T-helper 2 cell (primary cell): ENCODE measurements at places on chromosomes 12 and 14.

- no peak for DNase-seq
Measured at GRCh38 chr12:118980407-118981014, 830 bp upstream of the SRRM4 start.

- no peak for DNase-seq
Measured at GRCh38 chr14:76941946-76942805, 86.3 kb downstream of the IRF2BPL start.

GRCh38 chr14:99133636-99134515 lies 138.1 kb downstream of the BCL11B start:
- no peak for DNase-seq

DNA sequence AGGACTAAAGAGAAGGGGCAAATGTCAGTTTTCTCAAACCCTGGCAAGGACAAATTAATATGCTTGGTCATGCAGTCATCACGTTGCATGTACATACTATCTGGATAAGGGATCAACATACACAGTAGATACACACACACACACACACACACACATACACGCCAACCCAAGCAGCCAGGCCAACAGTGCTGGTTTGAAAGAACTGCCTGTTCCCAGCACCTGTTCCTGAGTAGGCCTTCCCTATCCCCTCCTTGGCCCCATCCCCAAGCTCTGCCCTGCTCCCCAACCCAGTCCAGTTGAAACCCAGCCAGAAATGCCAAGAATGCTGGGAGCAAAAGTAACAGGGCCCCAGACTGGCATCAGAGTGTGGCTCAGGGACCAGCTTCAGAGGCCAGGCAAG lies 4.4 kb downstream of the ITGA7 start:
- no peak for DNase-seq

- DNase-seq, result no peak
Measured at GRCh38 chr12:16949871-16950667, 344.1 kb upstream of the LMO3 start.

- no peak for DNase-seq
Measured at GRCh38 chr12:4584896-4585295, 22.9 kb downstream of the DYRK4 start.

GRCh38 chr12:124613151-124613585 lies 45.8 kb upstream of the NCOR2 start:
- DNase-seq, result no peak

DNA sequence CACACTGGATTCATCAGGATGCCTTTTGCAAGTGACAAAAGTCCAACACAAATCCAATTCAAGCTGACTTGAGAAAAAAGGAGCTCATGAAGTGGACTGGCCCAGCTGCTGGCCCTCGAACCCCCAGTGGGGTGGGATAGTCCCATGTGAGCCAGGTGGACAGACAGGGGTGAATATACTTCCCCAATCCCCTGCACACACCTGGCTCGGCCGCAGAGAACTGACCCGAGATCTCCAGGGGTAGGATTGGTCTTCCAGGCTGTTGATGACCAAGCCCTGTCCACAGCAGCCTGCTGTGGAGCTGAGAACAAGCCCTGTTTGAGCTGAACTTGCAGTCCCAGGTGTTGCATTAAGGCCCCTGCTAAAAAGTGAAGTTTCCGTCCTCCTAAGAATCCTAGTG lies 56.2 kb downstream of the TPCN1 start:
- no peak for DNase-seq

DNA sequence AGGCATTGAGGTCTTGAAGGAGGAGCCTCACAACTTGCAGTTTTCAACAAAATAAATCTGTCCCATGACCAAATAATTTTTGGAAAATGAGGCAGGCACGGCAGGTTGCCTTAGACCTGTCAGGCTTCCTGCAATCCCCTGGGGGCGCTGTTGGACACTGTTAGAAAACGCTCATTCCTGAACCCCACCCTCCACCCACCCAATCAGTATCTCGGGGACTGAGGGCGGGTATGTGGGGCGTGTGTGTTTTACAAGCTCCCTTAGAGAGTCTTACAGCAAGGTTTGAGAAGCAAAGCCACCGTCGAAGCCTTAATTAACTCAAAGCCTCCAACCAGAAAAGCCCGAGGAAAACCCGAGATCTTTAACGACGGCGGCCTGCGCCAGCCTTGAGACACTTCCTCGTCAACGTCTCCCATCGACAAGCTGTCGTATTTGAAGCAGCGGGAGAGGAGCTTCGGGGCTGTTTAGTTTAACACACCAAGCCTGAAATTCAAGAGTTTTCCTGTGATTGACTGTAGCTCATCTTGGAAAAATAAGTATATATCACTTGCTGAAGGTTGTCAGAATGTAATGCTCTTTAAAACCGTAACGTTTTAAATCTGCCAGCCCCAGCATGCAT lies 123.0 kb downstream of the GLT1D1 start:
- no peak for DNase-seq

GRCh38 chr14:26597071-26597588 lies 703 bp downstream of the NOVA1 start:
- no peak for DNase-seq

- DNase-seq, result peak; percentile 74
Measured at GRCh38 chr14:106790189-106791036, 1264.0 kb downstream of the TMEM121 start.

- DNase-seq, result no peak
Measured at GRCh38 chr12:78928200-78929074, 63.9 kb downstream of the SYT1 start.

DNA sequence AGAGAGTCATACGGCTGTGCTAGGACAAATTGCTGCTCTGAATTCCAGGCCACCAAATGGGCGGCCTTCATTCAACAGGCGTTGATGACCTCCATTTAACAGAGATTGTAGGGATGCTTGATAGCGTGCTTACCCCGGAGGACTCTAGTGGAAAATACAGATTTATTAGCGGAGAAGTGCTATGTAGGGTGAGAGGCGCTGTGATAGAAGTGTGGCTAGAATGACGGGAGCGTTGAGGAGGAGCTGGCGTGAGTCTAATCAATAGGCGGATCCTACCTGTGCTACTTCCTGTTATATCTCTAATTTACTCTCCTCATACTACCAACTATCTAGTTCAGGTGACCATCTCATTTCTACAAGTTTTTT lies 668 bp downstream of the MRPS35 start:
- DNase-seq, result no peak

GRCh38 chr14:99925471-99925870 lies 132.3 kb downstream of the EML1 start:
- no peak for DNase-seq

- no peak for DNase-seq
Measured at GRCh38 chr14:67436006-67436866, 24.3 kb upstream of the PLEK2 start.

GRCh38 chr12:75938189-75938588 lies 93.4 kb downstream of the PHLDA1 start:
- DNase-seq, result no peak

DNA sequence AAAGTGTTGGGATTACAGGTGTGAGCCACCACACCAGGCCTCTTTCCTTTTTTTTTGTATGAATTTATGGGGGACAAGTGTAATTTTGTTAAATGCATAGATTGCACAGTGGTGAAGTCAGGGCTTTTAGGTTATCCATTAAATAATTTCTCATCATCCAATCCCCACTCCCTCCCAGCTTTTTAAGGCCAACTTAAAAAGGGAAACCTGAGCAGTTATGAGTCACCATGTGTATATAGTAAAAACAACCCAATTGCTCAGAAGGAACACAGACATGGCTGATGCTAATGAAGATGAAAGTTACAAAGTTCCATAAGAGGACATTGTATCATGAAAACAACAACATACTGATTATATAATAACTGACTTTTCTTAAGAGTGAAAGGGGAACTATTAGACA lies 25.6 kb upstream of the ARID2 start:
- no peak for DNase-seq

- DNase-seq, result no peak
Measured at GRCh38 chr12:130405332-130405731, 67.6 kb downstream of the PIWIL1 start.

- DNase-seq, result no peak
Measured at GRCh38 chr12:108193917-108194316, 64.8 kb downstream of the WSCD2 start.

DNA sequence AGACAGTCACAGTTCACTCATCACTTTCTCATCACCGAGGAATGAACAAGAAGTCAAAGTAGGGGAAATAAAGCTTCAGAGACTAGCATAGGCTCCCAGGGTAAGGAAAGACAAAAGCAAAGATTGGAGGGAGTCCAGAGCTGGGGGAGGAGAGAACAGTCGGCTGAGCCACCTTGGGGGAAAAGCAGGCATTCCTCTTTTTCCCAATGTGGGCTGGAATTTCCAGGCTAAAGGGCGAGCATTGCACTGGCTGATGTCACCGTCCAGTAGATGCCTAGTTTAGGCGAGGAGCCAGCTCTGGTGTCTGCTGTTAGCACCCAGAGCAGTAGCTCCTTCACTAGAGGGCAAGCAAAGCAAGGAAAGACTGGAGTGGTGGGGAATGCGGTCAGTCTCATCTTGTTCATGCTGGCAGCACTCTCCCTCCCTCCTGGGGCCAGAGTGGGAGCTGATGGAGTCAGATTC lies 8.5 kb upstream of the KRT75 start:
- DNase-seq, result no peak

GRCh38 chr12:123954647-123955350 lies 17.8 kb downstream of the CCDC92 start:
- no peak for DNase-seq

DNA sequence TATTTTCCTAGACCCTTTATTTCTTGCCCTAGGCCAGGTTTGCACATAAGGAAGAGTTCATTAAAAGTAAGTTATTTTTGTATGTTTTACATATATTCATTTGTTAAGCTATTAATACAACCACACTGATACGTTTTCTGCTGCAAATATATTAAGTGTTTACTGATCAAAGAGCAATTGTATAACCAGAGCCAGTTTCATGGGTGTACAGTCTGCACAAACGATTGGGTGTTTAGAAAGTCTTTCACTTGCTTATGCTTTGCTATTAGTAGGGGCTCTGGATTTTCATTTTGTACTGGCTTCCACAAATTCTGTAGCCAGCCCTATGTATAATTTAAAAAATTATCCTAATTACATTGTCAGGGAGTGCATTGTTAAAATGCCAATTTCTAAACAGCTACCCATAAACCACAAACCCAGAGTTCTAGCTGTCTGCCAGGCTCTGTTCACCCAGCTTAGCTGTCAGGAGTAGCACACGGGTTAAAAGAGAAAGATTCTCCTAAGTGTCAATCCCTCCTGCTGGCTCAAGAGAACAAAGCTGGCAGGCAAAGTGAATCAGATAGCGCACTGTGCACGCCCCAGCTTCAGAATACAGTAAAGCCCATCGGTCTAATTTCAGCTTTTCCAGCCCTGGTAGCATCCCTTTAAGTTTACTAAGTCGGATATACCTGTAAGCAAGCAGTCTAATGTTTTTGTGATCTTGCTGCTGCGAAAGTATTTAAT lies 151.0 kb upstream of the LMO3 start:
- DNase-seq, result no peak

DNA sequence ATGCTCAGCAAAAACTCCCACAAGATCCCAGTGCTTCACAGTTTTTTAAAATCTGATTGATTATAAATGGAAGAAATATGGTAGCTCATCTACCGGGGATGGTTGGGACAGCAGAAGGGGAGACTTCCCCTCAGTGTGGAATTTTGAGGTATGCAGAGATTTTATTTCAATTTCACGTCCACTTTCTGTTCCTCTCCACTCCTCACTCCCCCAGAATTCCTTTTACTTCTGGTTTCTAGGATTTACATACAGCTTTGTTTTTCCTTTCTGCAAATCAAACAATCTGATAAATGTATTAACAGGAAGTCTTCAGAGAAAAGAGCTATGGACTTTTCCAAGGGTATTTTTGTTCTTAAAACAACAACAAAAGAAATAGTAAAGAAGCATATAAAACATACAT lies 181.5 kb upstream of the ARHGAP5 start:
- DNase-seq, result no peak

GRCh38 chr12:93868771-93869170 lies 191.6 kb downstream of the CRADD start:
- no peak for DNase-seq

DNA sequence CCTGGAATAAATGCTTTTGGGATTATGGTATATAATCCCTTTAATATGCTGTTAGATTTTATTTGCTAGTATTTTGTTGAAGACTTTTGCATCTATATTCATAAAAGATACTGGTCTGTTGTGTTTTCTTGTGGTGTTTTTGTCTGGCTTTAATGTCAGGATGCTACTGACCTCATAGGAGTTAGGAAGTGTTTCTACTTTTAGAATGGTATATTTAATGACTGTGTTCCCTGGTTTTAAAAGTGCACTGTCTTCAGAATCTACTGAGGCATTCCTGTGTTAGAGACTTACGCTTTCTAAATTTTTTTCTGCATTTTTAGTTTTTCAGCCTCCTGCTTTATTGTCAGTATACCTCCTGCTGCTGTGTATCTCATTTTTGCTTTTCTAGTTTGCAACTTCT lies 51.6 kb downstream of the ARHGAP5 start:
- DNase-seq, result no peak

DNA sequence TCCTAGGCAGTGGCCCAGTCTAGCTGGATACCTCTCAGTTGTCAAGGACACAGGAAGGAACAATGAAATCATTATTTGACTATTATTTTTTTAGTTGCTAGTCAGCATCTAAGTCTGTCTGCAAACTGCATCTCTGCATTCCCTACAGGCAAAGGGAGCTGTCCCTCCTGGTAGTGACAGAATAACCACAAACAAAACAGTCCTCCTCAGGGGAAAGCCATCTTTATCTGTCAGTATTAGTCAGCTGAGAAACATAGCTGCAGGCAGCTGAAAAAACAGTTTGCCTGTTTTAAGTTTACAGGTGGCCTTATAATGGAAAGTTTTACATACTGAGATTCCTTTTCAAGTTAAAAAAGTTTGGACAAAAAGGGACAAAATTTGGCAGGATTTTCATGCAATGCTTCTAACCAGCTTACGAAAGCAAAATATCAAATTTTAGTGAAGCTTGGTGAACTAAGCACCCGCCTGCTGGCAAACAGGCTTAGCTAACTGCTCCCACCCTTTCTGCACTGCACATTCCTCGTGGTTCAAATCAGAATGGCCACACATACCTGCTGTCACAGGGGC lies 29.5 kb downstream of the SLC25A21 start:
- no peak for DNase-seq

- peak; percentile 52 for DNase-seq
Measured at GRCh38 chr12:2693244-2693860, 101.4 kb upstream of the FKBP4 start.

GRCh38 chr14:21475767-21476522 lies 814 bp downstream of the RAB2B start:
- no peak for DNase-seq
